ENCODE measurements at places on chromosomes 3 and 15.
A peak's percentile ranks its signal among the peaks of the same experiment; 100 is the strongest.

- DNase-seq: no peak
Measured at GRCh38 chr15:80478075-80478474, 73.9 kb downstream of the ARNT2 start.

DNA sequence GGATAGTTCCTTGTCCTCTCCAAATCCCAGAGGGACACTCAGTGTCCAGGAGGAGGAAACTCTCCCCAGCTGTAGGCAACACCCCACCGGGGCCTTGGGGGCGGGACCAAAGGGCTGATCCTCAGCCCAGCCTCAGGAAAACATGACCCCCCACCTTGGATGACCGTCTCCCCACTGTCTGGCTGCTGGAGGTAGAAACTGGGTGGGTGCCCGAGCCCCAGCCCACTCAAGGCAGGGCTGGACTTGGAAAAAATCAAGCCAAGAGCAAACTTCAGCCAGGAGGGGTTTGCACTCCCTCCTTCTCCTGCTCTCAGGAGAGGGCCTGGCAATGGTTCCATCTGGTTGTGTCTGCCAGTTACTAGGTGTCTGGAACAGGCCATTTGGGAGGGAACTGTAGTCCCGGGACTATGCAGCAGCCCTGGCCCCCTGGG lies 3.6 kb upstream of the RASL12 start:
- no peak for DNase-seq

DNA sequence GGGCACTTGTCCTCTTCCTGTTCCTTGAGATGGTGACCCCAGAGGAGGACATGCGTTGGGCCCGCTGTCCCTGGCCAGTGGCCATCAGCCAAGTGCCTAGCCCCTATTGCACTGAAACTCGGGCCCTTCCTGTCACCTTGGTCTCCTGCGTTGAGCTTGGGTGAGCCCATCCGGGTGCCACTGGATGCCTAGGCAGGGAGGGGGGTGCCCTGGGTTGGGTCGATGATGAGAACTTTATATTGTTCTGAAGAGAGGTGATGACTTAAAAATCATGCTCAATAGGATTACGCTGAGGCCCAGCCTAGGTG lies 221.8 kb downstream of the SNRPN start:
- no peak for DNase-seq

DNA sequence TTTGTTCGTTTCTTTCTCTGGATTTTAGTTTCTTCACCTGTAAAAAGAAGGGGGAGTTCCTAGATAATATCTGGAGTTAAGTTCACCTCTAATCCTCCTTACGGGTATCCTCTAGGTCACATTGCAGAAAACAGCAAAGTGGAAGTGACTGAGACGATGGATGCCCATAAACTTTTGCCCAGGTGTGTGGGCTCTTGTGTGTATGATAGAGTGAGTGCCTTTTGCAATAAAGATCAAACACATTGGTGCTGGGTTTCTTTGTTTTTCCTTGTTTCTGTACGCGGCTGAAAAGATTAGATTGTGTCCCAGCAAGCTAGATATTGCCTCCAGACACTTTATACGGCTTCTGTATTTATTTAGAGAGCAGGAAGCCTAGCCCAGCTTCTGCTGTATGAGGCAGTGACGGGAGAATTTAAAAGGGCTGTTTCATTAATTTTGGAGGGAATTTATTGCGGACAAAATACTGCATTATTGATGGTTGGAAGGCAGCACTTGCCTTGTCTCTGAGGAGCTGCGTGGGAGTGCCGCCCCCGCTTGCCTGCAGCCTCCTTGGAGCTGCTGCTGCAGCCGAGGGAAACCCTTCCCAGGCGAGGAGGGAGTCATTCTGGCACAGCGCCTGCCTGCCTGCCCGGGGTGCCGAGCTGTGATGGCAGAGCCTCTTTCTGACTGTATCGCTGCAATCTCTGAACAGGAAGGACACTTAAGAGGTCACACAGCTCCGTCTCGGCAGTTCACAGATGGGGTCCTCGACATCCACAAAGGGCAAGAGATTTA lies 38.5 kb downstream of the PYDC2 start:
- DNase-seq: peak; percentile 11

GRCh38 chr3:14907043-14907966 lies 40.1 kb upstream of the NR2C2 start:
- no peak for DNase-seq

DNA sequence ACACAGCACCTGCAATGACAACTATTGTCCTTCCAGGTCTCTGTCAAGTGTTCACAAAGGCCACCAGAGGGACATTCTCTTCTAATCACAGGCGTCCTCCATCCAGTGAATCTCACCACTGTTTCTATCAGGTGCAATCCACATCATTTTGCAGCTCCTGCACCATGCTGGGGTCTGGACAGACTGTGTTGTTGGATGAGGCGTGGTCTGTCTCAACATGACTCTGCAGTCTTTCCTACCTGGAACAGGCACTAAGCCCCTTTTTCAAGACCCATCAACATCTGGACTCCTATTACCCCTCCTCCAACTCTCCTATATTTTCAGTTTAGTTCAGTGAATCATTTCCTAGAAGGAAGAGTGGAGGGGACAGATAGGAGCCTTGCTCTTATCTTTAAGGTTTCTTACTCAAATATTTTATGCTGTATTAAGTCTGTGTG lies 31.5 kb upstream of the VEPH1 start:
- no peak for DNase-seq

- DNase-seq: no peak
Measured at GRCh38 chr3:114609973-114610630, 316.3 kb downstream of the TIGIT start.

- DNase-seq: no peak
Measured at GRCh38 chr3:143511174-143511879, 336.9 kb downstream of the SLC9A9 start.

- peak; percentile 79 for DNase-seq
Measured at GRCh38 chr3:173529062-173529711, 131.6 kb downstream of the NLGN1 start.

- DNase-seq: no peak
Measured at GRCh38 chr3:194475978-194476377, 10.8 kb downstream of the ATP13A3 start.

- DNase-seq: no peak
Measured at GRCh38 chr3:168974617-168975403, 688.7 kb downstream of the MECOM start.

DNA sequence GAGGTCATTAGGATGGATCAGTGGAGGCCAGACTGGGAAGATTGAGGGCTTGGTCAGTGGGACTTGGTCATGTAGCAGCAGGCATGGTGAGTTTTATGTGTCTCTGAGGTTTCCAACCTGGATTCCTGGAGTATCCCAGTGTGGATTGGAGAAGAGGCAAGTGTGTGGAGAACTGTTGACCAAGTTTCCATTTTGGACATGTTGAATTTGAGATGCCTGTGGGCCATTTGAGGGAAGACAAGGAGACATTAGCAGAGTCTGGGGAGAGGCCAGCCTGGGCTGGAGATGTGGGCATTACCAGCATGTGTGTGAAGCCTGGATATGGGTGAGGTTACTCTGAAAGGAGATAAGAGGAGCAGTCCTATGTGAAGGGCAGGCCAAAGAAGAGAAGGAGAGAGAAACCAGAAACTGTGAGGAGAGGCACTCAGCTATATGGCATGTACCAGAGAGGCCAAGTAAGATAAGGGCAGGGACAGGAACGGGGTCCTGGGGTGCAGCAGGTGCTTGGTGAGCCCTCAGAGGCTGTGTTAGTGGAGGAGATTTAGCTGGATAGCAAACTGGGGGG lies 4.3 kb downstream of the SLC25A38 start:
- DNase-seq: no peak

- no peak for DNase-seq
Measured at GRCh38 chr15:51837792-51838251, 8.4 kb downstream of the TMOD3 start.

GRCh38 chr3:24359645-24360462 lies 134.8 kb downstream of the THRB start:
- no peak for DNase-seq

GRCh38 chr15:72176159-72176558 lies 21.4 kb downstream of the GRAMD2A start:
- no peak for DNase-seq

GRCh38 chr15:56242576-56243162 lies 1.0 kb downstream of the RFX7 start:
- DNase-seq: no peak

- DNase-seq: no peak
Measured at GRCh38 chr3:99607151-99607550, 31.2 kb upstream of the COL8A1 start.

- DNase-seq: no peak
Measured at GRCh38 chr15:62572797-62573196, 407.7 kb upstream of the C2CD4B start.

- DNase-seq: no peak
Measured at GRCh38 chr15:79938143-79938542, 32.9 kb downstream of the BCL2A1 start.

DNA sequence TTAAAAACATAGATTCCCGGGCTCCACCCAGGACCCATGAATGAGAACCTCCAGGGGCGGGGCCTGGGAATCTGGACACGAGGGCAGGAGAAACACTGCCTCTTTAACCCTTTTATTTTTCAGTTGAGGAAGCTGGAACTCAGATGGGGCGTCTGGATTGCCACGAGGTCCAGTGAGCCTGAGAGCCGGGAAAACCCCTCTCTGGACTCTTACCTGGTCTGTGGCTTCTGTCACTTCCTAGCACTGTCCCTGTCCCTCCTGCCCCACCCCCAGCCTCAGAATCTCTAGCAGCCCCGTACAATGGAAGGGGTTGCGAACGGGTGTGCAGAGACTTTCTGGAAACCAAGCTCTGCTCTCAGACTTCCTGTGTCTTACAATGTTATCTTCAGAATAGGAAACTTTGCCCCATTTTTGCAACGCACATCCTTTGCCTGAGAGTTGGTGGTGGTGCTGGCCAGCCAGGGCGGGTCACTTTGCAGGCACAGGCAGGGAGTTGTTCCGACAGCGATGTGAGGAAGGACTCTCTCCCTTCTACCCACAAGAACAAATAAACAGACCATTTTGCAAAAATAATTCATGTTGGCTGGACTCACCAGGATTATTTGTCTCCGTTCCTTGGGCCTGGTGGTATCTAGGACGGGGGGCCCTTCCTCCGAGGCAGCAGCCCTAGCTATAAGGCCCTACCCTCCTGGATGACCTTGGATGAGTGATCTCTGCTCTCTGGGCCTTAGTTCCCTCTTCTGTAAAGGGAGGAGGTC lies 59.1 kb downstream of the SMAD6 start:
- DNase-seq: no peak

DNA sequence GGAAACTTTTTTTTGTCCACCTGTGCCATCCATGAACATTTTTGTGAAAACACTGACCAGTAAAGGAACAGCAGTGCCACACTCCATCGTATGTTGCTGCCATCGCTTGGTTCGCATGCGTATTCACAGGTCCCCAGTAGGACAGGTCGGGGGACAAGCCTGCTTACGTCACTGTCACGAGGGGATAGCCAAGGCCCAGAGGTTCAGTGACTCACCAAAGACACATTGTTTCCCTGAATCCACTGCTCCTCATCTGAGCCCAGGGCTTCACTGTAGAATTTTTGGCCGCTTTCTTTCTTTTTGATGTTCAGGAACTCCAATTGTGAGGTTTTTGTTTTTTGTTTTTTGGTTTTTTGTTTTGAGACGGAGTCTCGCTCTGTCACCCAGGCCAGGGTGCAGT lies 5.9 kb downstream of the ADPRH start:
- DNase-seq: no peak

DNA sequence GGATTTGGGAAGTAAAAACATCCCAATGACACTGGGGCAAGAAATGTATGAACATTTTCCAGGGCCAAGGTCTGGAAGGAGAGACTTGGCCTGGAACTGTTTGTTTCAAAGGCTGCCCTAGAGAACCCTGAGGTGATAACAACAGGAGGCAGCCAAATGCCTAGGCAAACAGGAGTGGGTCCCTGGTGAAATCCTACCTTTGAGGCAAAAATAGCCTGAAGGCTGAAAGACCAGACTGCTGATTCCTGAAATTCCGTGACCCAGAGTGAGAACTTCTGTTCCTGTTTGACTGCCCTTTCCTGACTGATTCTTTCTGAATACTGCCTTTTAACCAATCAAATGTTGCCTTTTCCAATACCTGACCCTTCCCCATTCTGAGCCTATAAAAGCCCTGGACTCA lies 196.4 kb downstream of the NSUN3 start:
- DNase-seq: no peak

GRCh38 chr3:191961529-191961928 lies 500.6 kb downstream of the PYDC2 start:
- no peak for DNase-seq

DNA sequence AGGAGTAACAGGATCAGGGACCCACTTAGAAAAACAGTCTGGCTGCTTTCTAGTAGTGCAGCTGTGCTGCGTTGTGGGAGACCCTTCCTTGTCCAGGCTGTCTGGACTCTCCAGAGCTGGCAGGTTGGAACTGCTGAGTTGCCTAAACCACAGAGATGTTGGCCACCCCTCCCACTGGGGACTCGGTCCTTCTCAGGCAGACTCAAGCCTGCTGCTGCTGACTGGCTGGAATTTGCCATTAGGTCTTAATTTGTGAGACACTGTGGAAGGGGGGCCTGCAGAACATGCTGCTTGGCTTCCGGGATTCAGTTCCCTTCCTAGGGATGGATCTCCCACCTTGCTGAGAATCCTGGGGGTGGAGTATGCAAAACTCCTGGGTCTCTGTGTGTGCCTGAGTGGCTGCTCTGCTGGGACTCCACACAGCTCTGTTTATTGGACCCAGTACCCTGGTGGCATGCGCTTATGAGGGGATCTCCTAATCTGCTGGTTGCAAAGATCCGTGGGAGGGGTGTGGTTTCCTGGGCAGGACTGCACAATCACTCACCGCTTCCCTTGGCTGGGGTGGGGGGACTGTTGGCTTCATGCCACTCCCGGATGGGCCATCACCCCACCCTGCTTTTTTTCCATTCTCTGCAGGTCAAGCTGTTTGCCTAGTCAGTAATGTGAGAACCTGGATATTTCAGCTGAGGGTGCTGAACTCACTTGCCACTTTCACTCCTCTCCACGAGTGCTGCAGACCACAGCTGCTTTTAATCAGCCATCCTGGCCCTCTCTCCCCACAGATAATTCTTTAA lies 150.5 kb downstream of the CFAP20DC start:
- no peak for DNase-seq

DNA sequence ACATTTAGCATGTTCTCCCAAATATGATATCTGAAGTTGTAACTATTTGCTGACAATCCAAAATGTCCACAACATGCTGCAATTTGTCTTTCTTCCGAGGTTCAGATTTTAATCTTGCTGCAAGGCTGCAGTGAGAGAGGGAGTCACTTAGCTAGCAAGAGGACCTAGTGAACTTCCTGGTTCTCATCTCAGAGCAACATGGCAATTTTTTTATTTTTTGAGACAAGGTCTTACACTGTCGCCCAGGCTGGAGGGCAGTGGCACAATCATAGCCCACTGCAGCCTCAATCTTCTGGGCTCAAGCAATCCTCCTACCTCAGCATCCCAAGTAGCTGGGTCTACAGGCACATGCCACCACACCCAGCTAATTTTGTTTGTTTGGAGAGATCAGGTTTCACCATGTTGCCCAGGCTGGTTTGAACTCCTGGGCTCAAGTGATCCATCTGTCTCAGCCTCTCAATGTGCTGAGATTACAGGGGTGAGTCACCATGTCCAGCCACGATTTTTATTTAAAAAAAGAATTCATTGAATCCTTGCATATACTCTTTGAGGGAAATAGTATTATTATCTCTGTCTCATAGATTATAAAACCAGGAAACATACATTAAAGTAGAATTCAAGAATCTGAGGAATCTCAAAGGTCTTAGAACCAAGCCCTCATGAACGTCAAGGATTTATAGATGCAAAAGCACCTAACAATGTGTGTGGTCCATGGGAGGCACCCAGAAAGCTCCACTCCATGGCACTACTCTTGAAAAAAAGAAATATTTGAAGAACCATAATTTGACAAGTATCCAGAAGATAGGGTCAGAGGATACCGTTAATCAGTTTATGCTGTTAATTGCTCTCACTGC lies 9.1 kb downstream of the HDC start:
- DNase-seq: no peak
